Hematopoietic multipotent progenitor cell treated with erythropoietin and hydrocortisone succinate and interleukin-3 and kit ligand, for 15 days (in vitro differentiated cells): ENCODE measurements at places on chromosomes 13 and 19.
A peak's percentile ranks its signal among the peaks of the same experiment; 100 is the strongest.

- DNase-seq: no peak
Observed at GRCh38 chr13:78404846-78405360, 198.4 kb downstream of the POU4F1 start.

- no peak for DNase-seq
Observed at GRCh38 chr19:33878910-33879810, 82.5 kb downstream of the KCTD15 start.

DNA sequence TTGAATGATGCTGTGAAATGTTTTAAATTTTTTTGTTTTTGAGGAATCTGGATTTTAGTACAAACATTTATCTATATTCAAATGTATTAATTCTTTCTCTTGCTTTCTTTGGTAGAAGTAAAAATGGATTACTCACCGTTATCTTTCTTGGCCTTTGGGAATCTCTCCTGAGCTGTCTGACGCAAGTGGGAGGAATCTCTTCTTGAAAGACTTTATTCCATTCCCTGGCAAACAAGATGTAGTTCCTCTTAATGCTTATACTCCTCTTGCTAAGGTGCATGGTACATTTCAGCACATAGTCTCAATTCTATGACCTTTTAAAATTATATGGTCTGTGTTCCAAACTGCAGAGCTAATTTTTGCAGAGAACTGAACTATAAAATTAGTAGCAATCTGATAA is 246.2 kb upstream of the SLC10A2 start:
- no peak for DNase-seq

GRCh38 chr13:100588331-100589177 is at the start of gene GGACT:
TSS of gene GGACT (minus strand) at chr13:100588789. CDS start at chr13:100532591, 56,198 bp downstream.
- peak; percentile 51 for DNase-seq

DNA sequence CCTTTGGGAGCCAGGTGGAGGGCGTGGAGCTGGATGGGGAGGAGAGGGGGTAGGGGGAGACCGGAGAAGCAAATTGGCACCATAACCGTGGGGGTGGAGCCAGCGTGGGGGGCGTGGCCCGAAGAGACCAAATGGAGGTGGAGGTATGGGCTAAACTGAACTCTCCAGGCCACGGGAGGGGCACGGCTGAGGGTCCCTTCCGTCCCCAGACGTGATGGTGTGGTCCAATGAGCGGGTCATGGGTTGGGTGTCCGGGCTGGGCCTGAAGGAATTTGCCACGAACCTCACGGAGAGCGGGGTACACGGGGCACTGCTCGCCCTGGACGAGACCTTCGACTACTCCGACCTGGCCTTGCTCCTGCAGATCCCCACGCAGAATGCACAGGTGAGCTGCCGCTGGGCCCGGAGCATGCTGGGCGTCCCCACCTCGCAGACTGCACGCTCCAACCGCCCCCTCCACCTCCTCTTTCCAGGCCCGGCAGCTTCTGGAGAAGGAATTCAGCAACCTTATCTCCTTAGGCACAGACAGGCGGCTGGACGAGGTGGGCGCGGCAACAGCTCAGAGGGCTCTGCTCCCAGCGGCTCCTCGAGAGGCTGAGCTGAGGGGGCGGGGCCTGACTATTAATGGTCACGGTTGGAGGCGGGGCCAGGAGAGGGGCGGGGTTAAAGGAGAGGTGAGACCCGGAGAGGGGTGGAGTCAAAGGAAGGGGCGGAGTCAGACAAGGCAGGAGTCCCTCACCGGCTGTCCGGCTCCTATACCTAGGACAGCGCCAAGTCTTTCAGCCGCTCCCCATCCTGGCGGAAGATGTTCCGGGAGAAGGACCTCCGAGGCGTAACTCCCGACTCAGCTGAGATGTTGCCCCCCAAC is 6.2 kb downstream of the HRC start:
- DNase-seq: peak; percentile 97
